ENCODE measurements at places on chromosomes 16 and 17.

DNA sequence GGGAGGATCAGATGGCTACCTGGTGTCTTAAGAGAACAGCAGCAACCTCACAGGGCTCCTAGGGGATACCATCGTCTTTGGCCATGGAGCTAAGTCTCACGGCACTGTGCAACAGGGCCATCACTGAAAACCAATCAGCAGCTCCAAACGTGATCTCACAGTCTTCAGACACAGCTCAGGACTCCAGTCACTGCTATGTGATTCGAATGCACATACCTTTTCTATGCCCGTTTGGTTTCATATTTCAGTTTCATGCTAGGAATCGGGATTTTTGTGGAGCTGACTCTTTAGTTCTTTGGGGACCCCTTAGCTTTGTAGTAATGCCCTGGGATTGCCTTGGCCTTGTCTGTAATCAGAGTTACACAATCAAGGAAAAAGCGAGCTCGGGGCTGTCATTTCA is 162.8 kb upstream of the CDH11 start:
- no peak for DNase-seq

GRCh38 chr17:78290721-78291120 is 59.3 kb downstream of the TMEM235 start:
- no peak for DNase-seq

GRCh38 chr16:29862383-29862883 is 593 bp downstream of the CDIPT start:
- peak; percentile 44 for DNase-seq

DNA sequence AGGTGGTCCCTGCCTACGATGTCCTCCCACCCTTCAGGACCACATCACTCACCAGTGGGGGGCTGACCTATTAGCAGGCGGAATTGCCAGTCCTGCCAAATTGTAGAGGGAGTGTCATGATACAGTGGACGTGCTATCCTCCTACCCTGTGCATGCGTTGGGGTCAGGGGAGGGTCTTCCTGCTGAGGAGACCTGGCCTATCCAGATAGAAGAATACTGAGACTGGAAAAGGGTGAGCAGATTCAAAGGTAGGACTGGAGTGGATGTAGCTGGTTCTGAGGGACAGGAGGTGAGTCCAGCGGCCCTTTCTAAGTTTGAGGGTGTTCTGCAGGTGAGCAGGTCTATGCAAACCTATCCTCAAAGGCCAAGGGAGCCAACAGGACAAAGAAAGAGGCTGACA is 8.0 kb downstream of the PRSS41 start:
- DNase-seq = no peak

- no peak for DNase-seq
Measured at GRCh38 chr17:46925185-46925868, 2.4 kb downstream of the GOSR2 start.

DNA sequence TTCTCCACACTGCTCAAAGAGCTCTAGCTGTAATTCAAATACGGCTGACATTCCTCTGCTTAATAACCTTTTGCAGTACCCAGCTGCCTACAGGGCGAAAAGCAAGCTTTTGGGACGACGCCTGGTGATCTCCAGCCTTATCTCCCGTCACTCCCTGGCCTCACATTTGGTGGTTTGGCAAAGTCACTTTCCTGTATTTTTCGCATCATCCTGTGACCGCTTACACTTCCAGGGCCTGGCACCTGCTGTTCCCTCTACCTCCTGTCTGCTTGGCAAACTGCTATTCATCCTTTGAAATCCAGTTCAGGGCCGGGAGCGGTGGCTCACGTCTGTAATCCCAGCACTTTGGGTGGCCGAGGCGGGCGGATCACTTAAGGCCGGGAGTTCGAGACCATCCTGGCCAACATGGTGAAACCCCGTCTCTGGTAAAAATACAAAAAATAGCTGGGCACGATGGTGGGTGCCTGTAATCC is 2.7 kb upstream of the BHLHA9 start:
- DNase-seq = no peak

GRCh38 chr17:57902117-57902799 is 52.4 kb upstream of the MRPS23 start:
- no peak for DNase-seq

- no peak for DNase-seq
Measured at GRCh38 chr17:34393401-34393800, 30.4 kb upstream of the CCL1 start.

DNA sequence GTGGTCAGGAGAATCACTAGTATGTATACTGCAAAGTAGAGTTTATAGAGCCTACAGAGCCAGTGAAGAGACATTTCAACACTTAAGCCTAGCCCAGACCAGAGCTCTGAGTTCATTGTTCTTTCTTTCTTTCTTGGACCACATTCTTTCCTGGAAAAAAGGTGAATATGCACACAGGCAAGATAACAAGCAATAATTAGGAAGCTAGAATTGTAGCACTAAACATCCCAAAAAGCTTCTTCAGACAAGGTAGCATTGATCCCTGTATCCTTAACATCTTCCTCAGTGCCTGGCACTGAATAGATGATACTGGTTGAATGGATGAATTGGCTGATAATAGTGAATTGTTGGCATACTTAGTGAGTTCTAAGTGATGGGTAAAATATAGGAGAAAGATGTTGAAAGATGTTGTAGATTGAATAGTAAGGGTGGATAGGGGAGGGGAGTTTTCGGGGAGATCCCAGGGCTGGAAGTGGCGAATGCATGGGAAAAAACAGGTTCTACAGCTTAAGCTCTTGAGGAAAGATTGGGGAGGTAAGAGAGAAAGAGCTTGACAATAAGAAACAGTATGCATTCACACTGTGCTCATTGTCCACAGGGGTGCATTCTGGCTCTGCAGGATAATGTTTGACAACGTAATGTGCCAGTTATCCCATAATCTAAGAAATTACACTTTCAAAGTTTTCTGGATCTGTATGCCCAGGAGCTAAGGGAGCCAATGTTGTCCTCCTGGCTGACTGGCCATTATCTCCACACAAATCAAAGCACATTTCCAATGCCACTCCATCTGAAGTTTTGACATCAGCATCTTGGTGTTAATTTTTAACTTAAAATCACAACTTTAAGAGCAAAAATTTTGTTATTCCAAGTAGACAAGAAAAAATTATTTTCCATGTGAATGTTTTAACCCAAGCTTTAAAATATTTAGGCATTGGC is 35.6 kb downstream of the TUBD1 start:
- no peak for DNase-seq

GRCh38 chr17:74431568-74432423 is at the start of gene GPRC5C:
GPRC5C (plus strand) TSS chr17:74432088; CDS start chr17:74439777, 7,689 bp downstream.
- DNase-seq = no peak

DNA sequence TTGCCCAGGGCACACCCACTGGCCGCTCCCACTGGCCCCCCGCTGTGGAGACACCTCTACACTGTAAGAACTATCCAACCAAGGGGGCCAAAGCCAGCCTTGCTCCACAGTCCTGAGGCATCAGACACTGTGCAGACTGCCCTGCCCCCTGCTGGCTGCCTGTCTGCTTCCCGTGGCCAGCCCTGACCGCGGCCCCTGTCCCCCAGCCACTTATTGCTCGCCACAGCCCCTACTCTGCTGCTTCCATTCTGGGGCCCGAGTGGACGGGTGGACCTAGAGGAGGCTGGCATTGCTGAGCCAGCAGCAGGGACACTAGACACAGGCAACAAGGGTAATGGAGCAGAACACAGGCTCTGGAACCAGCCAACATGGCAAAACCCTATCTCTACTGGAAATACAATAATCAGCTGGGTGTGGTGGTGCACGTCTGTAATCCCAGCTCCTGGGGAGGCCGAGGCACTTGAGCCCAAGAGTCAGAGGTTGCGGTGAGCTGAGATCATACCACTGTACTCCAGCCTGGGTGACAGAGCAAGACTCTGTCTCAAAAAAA is 19.7 kb upstream of the LRRC37A3 start:
- peak; percentile 42 for DNase-seq

GRCh38 chr17:35605678-35606077 is 18.6 kb downstream of the AP2B1 start:
- no peak for DNase-seq

DNA sequence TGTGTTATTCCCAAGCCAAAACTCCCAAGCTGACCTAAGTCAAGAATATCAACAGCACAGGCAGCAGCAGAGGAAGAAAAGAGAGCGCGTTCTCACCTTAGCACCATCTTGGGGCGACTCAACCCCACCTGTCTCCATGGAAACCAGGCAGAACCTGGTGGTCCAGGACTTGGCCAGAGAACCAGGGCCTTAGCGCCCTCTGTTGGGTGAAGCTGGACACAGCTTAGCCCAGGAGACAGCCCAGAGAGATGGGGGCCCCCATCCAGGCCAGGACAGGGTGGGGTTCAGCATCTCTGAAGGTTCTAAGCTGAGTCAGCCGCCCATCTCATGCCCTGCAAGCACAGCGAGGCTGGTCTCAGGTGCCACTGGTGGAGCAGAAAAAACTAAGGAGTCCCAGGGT is 60.1 kb upstream of the TMEM132E start:
- DNase-seq = peak; percentile 2

DNA sequence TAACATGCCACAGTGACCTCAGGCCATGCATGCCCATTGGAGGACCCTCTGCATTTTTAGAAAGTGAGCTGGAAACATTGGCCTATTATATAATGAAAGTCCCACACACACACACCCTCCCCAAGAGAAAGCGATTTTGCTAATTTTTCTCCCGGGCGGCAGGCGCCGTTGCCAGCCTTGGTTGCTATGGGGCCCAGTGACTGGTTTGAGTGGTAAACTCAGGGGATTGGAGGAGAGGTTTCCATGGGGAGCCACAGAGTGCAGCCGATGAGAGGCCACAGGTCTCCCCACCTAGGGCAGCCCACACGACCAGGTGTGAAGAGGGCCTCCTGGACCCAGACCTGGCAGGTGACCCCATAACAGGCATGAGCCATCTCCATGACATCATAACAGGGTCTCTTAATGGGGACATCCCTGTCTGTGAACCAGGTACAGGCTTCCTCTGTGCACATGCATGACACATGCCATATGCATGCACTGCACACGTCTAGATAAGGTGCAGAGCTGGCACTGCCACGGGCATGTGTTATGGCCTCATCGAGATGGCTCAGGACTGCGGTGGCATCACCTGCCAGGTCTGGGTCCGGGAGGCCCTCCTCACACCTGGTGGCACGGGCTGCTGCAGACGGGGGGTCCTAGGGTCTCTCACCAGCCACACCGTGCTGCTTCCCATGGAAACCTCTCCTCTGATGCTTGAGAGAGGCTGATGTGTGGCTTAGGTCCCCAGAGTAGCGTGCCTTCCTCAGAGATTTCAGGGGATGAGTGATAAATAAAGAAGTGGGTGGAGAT is 144.1 kb downstream of the RBFOX3 start:
- no peak for DNase-seq

- DNase-seq = no peak
Measured at GRCh38 chr17:21132428-21132827, 5.7 kb downstream of the DHRS7B start.

DNA sequence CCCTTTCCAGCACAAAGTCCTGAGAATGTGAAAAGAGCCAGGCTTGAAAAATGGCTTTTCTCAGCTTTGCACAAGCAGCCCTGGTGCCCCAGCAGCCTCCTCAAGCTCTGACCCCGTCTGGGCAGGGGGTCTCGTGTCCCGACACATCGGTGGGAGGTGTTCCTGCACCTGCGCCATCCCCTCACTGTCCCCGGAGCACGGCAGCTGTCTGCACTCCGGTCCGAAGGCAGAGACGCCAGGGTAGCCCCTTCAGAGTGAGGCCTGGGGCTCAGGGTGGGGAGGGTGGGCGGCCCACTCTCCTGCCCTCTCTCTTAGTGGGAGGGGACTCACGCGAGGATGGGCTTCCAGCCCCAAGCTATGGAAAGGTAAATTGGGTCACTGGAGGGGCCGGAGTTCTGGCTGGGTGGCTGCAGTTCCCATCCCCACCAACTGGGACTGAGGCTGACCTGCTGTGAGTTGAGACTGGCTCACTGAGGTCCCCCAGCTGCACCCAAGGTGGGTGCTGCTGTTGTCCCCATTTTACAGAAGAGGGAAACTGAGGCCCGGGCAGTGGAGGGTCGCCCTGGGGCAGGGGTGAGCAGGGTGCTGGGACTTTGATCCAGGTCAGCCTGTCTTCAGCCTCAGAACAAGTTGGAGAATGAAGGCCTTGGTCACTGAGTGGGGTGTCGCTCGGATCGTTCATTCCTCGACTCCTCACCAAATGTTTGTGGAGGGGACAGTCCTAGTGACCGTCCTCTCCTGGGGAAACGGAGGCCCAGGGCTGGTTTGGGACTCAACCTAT is 2.3 kb upstream of the BAIAP3 start:
- DNase-seq = no peak

DNA sequence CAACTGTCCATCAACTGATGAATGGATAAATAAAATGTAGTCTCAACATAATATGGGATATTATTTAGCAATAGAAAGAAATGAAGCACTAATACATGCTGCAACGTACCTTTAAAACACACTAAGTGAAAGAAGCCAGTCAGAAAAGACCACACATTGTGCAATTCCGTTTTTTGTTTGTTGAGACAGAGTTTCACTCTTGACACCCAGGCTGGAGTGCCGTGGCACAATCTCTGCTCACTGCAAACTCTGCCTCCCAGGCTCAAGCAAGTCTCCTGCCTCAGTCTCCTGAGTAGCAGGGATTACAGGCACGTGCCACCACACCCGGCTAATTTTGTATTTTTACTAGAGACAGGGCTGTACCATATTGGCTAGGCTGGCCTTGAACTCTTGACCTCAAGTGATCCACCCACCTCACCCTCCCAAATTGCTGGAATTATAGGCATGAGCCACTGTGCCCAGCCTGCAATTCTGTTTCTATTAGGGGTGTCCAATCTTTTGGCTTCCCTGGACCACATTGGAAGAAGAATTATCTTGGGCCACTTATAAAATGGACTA is 40.1 kb downstream of the SCNN1B start:
- DNase-seq = no peak

GRCh38 chr17:49361129-49361901 is 735 bp downstream of the ZNF652 start:
- DNase-seq = peak; percentile 67

All from endothelial cell of umbilical vein (primary cell).